ENCODE measurements at places on chromosomes 5 and 9. TPM values are rescaled to one million over a fixed set of nuclear protein-coding genes. Genes with fewer than 3 reads are reported as not detected.

- DNase-seq, result peak; percentile 25
Measured at GRCh38 chr5:59592101-59592500, 301.4 kb downstream of the PDE4D start.

- DNase-seq, result no peak
Measured at GRCh38 chr5:3656803-3657202, 61.2 kb downstream of the IRX1 start.

DNA sequence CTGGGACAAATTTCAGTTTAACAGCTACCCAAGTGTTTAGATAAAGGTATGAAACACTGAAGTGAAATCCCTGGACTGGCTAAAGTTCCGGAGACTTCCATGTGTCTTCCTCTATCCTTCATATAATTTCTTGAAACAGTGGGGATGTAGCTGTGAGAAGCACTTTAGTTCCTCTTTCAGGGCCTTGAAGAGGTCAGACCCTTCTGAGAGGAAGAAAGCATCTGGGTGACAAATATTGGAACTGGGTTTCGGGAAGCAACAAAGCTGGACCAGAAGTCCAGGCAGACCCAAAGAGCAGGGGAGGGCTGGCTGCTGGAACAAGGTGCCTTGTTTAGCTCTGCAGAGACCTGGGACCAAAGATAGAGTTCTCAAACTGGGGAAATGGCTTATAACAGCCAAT, 75.4 kb upstream of the ZFAND5 start:
- DNase-seq, result no peak

- DNase-seq, result no peak
Measured at GRCh38 chr5:33162057-33162456, 278.7 kb upstream of the TARS1 start.

DNA sequence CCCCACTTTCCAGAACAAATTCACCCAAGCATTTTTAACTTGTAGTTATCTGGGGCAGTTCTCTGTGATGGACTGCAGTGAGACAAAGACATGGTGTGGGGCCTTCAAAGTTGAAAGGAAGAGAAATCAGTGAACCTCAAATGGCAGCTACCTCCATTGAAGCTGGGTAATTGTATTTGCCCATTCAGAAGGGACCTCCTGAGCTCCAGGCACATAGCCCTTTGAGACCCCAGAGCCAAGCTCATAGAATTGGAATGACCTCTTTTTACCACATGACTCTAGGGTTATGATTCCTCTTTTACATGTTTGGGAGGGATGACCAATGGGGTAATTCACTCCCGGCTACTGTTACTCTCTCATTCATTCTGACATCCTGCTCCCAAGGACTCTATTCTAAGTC, 368.4 kb upstream of the ITGA1 start:
- no peak for DNase-seq

GRCh38 chr5:40841068-40841805, at the start of gene CARD6:
Gene CARD6 (plus strand): TSS chr5:40841367. CDS start chr5:40841383, 16 bp downstream.
- peak; percentile 31 for DNase-seq

DNA sequence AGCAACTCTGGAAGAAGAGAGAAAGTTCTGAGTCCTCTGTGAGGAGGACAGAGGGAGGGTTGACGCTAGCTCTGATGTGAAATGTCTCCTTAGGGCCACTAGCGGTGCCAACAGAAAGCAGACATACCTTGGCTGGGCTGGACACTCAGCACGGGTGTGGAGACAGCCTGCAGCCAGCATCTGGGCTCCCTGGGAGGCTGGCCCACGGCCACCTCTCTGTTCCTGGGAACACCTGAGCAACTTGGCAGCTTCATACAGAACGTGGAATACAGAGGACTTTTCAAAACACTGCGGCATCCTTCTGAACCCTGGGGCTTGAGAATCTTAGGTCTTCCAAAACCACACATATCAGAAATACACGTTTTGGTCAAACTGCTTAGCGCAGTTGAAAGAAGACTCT, 269.1 kb downstream of the FSTL4 start:
- DNase-seq, result no peak

- no peak for DNase-seq
Measured at GRCh38 chr9:71769175-71770161, 1.2 kb upstream of the CEMIP2 start.

DNA sequence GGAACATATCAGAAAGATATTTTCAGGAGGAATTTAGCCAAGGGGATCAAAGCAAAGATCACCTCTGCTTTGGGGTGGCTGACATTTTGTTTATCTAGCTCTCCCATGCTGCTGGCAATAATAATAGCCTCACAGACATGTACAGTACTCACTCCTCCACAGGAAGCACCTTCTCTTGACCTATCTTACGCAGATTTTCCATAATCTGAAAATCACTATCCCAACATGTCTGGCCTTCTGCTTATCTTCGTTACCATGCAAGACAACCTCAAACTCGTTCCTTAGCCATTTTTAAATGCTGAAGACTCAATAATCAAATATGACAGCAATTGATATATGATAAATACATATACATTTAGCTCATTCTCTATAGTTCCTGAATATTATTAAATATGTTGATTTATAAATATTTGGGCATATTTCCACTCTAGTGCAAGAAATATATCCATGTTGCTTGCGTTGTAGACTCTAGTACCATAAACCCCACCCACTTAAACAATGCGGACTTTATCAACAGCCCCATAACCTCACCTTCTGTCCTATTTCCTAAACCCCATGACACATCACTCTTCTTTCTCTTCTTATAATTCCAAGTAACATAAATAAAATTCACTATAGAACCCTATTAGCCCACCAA, 18.0 kb downstream of the ZNF608 start:
- no peak for DNase-seq

- DNase-seq, result no peak
Measured at GRCh38 chr5:116359592-116359991, 215.0 kb downstream of the SEMA6A start.

PTCH1 gene
- total RNA-seq, result 5.3 TPM

DPYSL3 gene
- total RNA-seq, result 50.2 TPM

TRIM7 gene
- total RNA-seq, result 0.83 TPM

GMCL2 gene
- not detected for total RNA-seq

TMEM215 gene
- total RNA-seq, result not detected
